Mesenteric fat pad (tissue), 1 donor: ENCODE measurements at places on chromosomes 11 and 22. TPM values are rescaled to one million over a fixed set of nuclear protein-coding genes. Genes with fewer than 3 reads are reported as not detected.

- DNase-seq, result no peak
Observed at GRCh38 chr11:107695446-107695845, 16.4 kb downstream of the SLN start.

DNA sequence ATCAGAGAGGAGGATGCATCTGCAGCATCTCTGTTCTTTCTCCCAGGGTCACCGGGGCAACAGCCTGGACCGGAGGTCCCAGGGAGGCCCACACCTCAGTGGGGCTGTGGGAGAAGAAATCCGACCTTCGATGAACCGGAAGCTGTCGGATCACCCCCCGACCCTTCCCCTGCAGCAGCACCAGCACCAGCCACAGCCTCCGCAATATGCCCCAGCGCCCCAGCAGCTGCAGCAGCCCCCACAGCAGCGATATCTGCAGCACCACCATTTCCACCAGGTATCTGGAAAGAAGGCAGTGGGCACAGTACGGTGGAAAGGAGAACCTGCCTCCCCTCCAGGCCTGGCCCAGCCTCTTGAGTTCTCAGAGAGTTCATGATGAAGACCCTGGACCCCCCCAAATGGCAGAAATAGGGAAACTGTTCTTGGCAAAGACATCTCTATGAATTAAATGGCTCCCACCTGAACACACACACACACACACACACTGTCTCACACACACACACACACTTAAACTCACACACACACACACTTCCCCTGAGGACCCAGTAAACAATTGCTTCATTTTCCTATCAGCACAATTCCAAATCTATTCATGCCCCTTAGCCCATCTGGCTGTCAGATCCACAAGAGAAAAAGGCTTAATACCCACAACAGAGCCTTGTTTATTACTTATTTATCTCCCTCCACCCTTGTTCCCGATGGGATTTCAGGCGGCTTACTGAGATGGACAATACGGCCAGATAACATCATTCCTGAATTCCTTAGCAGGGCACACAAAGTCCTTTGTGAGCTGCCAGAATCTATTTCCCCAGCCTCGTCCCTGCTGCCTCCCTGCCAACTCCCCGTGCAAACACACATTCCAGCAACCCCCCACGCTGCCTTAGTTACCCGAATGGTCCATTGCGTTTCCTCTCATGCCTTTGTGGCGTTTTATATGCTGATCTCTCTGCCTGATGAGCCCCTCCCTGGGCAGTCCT lies 8.1 kb downstream of the TMA7B start:
- no peak for DNase-seq

The NXPE2 gene
- not detected for total RNA-seq

The GRIA4 gene
- not detected for total RNA-seq

DNA sequence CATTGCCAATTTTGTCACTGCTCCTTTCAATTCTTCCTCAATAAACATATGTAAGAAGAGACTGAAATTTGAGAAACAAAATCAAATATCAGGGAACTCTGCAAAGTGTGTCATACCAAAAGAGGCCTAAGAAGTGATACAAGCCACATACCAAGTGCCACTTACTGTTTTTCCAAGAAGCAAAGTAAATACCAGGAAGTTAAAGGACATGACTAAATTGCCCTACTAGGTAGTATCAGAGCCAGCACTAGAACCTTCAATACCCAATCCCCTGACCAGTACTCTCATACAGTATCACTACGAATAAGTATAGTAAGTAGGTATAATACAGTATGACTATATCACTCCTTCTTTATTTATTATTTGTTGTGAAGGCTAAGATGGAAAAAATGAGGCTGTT lies 13.6 kb downstream of the MAML2 start:
- no peak for DNase-seq

The ART5 gene
- not detected for total RNA-seq

DNA sequence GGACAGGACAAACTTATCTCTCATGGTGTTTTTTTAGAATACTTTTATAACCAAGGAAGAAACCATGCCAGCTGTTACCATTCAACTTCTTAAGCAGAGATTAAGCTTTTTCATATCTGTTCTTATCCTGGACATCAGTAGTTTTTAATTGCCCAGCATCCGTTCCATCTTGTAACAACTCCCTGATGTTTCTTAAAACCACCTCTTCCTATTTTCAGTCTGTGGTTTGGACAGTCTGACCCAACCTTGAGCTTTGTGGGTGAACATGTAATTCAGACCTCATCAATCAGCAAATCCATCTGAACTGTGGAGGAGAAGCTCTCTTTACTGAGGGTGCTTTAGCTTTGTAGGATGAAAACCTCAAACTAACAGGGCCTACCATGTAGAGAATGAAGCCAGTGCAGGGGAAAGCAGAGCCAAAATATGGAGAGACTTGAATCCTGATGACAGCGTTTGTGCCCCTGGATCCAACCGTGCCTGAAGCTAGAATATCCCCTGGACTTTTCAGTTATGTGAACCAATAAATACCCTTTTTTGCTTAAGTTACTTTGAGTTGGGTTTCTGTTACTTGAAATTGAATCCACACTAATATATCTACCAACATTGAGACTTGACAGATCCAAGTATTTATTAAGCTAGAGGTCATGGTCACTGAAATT lies 9.4 kb downstream of the TUG1 start:
- DNase-seq, result no peak

DNA sequence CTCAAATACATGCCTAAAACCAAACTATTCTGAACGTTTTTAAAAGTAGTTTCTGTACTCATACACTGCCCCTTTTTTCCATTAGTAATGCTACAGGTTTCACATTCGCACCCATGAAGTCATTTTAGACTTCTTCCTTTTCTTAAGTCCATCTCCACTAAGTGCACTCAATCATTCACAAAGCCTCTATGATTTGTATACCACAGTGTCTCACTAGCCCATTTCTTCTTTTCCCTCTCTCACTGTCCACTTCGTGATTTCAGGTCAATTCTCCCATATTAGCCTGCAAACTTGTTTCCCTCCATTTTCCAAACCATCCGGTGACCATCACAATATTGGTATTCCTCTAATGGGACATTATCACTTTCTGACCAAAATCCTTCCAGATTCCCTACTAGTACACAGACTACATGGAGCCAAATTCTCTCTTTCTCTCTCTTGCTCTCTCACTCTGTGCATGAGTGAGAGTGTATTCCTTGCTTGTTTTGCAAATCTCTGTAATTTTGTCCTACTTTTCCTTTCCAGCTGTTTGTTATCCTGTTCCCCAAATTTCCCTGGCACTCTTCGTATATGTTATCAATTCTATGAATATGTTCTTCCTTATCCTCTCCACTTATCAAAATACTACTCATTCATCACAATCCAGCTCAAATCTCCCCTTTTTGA lies 3.4 kb upstream of the ZC3H12C start:
- no peak for DNase-seq

DNA sequence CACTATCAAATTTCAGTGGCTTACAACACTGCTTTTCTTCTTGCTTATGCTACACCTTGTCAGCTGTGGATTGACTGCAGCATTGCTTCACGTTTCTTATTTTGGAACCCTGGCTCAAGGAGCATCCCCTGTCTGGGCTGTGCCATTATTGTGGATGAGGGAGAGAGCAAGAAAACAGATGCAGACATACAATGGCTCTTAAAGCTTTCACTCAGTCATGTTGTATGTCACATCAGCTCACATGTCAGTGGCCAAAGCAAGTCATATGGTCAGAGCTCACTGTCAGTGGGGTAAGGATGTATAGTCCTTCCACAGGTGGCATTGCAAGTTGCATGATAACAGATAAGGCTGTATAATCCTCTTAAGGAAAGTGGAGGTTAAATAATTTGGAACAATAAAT lies 10.0 kb downstream of the ARHGEF12 start:
- DNase-seq, result no peak

DNA sequence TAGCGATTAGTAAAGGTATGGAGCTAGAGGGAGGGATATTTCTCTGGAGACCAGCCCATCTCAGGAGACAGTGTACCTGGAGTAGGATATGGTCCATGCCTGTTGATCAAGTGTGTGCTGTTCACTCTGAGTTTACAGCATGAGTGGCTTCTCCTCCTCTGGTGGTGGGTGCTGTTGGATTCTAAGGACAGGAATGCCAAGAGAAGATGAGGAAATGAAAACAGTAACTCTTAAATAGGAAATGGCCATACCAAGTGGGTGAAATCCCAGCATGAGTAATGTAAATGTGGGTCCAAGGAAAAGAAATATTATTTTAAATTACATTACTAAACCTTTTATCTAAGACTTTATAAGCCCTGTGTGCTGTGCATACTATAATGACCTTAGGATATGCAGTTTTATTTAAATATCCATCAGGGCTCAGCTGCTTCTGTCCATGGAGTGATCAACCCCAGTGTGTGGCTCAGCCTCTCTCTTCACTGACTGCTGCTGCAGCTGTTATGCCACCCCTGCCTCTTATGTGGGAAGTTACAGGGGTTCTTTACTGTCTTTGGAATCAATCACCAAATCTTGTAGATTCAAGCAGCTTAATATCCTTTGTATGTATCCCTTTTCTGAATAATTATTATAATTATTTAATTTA lies 54.3 kb downstream of the FAT3 start:
- DNase-seq, result no peak

DNA sequence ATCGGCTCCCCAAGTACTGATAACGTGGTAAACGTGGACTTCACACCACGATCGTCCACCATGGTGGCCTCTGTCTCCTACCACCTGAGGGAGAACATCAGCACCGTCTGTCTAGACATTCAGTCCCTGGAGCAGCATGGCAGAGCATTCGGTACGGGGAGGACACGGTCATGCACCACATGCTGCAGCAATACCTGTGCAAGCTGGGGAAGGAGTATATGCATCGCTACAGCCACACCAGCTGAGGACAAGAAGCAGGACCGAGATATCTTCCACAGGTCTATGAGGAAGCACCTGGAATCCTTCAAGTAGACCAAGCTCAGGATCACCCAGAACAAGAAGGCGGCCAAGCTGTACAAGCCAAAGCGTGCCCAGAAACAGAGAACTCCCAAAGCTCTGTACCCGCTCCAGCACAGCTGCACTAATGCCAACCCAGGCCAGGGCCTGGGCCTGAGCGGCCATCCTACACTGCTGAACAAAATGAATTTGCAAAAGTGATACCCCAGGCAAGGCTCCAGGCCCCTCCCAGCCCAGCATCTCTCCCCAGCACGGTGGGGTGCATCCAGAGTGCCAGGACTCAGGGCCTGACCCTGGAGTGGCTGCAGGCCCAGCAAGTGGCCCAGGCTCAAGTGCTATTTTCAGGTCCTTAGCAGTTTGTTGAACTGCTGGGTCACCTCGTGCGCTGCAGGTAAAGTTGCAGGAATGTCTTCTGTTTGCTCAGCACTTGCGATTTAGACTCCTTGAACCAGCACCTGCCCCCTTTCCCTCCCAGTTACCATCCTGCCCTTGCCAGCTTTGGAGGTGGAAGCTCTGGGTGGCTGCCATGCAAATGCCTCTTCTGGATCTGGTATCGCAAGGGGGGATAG lies 119.3 kb upstream of the SERPIND1 start:
- peak; percentile 65 for DNase-seq

The ATP6V1E1 gene
- total RNA-seq, result 122 TPM

DNA sequence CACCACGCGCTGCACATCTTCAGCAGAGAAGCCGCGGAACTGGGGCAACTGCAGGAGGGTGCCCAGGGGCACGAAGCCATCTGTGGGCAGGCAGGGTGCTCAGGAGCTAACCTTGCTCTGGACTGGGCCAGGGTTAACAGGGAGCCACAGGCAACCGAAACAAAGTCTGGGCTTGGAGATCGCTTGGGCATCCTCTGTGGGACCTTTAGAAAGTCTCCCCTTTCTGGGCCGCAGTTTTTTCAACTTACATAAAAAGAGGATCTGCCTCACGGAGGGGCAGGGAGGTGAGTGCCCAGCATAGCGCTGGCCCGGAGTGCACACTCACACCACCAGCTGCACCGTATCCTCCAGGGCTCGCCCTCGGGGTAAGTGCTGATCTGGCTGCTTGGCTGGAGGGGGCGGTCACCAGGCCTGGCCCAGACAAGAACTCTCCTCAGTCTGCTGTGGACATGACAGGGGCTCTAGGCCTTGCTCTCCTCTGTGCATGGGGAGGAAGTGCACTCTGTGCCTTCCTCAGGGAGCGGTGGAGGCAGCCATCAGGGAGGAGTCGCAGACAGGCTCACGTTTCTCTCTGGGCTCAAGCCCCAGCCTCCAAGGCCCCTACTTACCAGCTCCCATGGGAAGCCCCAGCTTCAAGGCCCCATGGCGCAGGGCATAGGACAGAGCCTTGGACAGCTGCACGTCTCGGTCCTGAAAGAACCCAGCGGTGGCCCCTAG lies 937 bp downstream of the TRPT1 start:
- no peak for DNase-seq

DNA sequence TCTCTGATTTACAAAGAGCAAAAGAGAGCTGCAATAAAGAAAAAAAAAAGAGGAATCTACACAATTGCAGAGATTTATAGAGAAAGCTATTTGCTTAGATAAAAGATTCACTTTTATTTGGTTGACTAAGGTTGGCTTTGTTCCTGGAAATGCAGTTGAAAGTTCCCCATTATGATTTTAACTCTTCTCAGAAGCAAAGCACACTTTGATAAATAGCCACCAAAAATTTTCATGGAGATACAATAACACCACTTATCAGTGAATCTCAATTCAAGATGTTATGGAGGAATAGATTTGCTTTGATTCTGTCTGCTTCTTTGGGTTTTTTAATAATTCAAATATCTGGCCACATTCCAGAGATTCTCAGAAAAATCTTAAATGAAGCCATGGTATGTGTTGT lies 88.5 kb upstream of the ANO3 start:
- DNase-seq, result no peak

The NXPE1 gene
- total RNA-seq, result not detected

The UBXN1 gene
- total RNA-seq, result 108 TPM

DNA sequence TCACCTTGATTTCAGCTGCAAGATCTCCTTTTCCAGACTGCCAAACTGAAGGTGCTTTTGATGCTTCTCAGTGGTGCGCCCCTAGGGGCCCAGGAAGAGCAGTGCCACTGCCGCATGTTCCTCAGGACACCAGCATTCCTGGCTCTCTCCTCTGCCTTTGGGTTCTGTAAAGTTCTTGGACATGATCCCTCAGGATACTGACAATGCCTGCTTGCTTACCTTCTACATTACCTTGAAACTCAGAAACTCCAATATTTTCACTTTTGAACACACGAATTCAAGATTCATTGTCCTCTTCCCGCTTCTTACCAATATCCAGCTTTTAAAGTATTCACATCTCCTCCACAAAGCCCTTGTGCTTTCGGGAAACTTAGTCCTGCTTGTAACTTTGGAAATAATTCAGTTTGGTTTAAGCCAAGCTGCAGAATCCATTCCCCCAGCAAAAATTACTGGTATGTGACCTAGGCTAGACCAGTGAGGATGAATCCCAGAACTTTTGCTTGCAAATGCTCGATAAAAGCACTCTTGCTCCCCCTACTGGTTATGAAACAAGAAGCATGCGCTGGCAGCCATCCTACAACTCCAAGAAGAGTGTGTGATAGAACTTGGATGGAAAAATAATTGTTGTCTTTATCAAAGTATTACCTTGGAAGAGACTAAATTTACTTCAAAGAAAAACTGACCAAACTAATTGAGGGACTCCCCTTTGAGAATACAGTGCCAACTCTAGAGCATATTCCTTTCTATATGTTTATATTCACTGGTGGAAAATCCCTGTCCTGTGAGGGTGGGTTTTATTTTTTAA lies 16.5 kb upstream of the OR5B21 start:
- DNase-seq, result no peak
